ENCODE measurements at places on chromosomes 5 and 9.

GRCh38 chr5:136141561-136141960, 8.9 kb downstream of the SMAD5 start:
- no peak for DNase-seq

DNA sequence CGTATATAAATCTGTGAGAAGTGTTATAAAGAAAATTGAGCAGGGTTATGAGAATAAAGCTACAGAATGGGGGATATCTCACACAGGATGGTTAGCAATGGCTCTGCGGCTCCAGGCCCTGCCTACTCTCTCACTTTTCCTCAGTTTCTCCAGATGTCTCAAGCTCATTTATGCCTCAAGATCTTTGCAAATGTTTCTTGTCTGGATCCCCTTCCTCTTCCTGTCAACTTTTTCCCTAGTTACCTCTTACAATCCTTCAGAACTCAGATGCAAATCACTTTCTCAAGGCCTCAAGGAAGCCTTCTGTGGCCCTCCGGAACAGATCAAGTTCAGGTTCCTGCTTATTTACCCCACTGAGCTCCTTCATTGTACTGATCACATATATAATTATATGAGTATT, 386.4 kb downstream of the RAB3C start:
- no peak for DNase-seq

DNA sequence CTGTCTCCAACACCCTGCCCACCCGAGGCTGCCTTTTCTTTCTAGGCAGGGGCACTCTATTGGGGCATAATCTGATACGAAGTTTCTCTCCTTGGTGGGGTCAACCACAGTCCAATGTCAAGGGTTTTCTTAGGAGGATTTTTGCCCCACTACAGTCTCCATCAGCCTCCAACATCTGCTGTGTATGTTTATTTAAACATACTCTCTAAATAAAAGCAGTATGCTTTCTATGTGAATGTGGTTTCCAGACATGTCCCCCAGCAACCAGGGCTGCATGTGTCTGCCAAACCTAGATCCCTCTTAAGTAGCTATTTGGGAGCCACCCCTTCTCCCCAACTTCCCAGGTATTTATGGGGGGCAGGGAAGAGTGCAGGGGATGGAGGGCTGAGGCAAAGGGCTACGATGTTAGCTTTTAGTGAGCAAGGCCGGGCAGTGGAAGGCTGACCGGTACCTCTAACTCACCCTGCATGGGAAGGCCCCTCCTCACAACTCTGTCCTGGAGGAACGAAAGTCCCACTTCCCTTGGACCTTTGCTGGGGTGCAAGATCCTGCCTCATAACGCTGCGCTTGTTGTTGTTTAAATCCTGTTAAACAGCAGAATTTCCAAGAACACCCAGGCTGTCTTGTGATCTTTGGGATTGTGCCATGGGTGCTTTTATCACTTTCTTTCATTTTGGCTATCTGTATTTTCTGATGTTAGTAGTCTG, 75.4 kb downstream of the NREP start:
- no peak for DNase-seq

- DNase-seq = no peak
Measured at GRCh38 chr9:124271660-124272059, 13.9 kb downstream of the NEK6 start.

DNA sequence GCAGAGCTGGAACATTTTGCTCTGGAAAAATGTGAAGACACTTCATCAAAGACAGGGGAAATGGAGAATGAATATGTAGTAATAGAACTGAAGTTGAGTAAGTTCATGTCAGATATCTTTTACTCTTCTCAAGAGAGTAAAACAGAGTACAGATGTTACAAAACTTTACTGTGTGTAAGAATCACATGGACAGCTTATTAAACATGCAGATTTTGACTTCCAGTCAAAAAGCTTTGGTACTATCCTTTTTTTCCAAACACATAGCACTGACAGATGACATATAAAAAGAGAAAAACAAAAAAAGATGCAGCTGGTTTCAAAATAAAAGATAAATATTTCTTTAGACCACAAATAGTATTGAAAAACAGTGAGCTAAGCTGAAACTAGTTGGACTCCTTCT, 115.4 kb downstream of the FBN2 start:
- no peak for DNase-seq

DNA sequence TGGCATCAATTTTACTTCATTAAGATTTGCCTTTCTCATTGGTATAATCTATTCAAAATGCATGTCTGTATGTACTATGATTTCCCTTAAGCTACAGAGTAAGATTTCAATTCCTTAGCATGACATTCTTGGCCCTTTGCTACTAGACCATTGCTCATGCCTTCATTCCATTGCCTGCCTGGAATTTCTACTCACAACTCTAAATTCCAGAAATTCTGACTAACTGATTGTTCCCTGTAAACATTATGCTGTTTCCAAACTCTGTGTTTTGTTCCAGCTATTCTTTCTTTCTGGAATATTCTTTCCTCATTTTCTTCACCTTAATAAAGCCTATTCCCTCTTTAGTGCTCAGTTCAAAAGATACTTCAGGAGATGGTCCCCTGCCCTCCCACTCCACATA, 568.8 kb upstream of the SEMA6A start:
- no peak for DNase-seq

DNA sequence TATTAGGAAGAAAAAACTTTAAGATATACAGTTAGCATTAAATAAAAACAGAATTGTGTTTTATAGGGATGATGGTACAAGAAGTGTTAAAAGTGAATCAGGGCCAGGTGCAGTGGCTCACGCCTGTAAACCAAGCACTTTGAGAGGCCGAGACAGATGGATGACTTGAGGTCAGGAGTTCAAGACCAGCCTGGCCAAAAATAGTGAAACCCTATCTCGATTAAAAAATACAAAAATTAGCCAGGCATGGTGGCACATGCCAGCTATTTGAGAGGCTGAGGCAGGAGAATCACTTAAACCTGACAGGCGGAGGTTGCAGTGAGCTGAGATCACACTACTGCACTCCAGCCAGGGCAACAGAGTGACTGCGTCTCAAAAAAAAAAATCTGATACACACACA, 282.9 kb upstream of the ATP10B start:
- DNase-seq = no peak

GRCh38 chr9:136707849-136708517, 4.4 kb upstream of the DIPK1B start:
- DNase-seq = no peak

GRCh38 chr5:78041805-78042204, 252.7 kb downstream of the AP3B1 start:
- DNase-seq = no peak

DNA sequence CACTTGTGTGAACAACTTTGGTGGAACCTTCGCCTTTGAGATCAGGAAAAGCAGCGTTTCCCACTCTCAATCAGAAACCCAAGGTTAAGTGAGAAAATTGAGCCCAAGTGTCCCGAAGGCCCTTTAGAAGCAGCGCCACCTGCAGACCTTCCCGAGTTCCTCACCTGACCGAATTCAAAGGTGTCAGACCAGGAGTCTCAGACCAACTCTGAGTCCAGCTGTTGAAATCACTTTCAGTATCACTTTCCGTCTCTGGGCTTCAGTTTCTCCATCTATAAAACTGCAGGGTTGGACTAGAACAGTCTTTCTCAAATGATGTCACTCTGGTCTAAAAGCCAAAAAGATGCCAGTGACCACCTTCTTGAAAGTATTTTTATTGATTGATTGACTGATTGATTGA, 31.7 kb upstream of the GRHPR start:
- DNase-seq = peak; percentile 23

DNA sequence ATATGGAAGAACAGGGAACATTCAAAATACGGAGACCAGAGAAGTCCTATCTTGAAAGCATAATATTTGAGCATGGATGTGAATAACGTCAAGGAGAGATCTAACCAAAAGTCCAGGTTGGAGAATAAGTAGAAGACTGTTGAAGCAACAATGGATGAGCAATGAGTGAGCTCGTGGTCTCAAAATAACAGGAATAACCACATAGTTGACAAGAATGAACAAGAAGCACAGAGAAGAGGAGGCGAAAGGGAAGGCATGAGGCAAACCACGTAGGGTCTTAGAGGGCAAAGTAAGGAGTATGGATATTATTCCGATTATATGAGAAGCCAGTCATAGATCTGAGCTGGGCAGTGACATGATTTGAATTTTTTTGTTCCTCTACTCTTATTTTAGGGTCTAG, 710.2 kb downstream of the BRINP1 start:
- DNase-seq = no peak

Data from stimulated activated CD4-positive, alpha-beta T cell treated with anti-CD3 and anti-CD28 coated beads, Interleukin-4, amount 100 ng/mL, for 1 hour (primary cell).